Activated CD8-positive, alpha-beta memory T cell treated with anti-CD3 and anti-CD28 coated beads, Interleukin-2, amount 50 U/mL, for 48 hours (primary cell): ENCODE measurements at places on chromosomes 12 and 14.

GRCh38 chr14:54976316-54976715 lies 50.6 kb downstream of the WDHD1 start:
- no peak for DNase-seq

DNA sequence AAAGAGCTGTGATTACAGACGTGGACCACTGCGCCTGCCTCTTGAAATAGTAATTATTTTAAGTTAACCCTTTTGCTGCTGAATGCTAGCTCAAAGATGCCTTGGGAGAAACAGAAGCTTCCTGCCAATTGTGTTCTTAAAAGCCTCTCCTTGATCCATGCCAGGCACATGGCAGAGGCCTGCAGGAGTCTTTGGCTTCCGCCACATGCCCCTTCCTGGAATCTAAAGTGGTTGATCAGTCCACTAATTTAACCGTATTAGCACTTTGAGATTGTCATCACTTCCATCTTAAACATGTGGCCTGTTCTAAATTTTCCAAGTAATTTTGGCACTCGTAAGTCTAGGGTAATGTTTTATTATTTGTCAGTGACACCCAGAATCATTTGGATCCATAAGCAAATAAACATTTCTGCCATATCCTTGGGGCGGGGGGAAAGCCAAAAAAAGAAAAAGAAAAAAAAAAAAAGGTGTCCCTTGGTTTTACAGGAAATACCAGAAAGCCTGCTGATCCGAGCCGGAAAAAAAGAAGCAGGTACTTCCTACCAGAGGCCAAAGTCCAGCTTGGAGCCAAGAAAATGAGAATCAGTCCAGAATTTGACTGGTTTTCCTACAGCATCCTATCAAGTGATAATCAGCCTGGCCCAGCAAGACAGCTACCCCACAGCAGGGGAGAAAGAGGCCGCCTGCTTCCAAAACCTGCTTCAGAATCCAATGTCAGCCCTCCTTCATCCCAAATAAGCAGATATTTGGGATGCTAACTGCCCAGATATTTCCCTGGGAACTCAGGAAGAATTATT lies 104.8 kb downstream of the KCNK10 start:
- no peak for DNase-seq

DNA sequence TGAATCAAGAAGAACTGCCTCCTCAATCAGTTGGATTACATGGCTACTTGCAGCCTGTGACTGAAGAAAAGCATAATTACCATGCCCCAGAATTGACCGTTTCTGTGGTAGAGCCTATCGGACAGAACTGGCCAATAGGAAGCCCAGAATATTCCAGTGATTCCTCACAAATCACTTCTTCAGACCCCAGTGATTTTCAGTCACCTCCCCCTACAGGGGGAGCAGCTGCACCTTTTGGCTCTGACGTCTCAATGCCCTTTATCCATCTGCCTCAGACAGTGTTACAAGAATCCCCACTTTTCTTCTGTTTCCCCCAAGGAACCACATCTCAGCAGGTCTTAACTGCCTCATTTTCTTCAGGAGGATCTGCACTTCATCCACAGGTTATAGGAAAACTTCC lies 80.8 kb downstream of the RAD52 start:
- DNase-seq: no peak

DNA sequence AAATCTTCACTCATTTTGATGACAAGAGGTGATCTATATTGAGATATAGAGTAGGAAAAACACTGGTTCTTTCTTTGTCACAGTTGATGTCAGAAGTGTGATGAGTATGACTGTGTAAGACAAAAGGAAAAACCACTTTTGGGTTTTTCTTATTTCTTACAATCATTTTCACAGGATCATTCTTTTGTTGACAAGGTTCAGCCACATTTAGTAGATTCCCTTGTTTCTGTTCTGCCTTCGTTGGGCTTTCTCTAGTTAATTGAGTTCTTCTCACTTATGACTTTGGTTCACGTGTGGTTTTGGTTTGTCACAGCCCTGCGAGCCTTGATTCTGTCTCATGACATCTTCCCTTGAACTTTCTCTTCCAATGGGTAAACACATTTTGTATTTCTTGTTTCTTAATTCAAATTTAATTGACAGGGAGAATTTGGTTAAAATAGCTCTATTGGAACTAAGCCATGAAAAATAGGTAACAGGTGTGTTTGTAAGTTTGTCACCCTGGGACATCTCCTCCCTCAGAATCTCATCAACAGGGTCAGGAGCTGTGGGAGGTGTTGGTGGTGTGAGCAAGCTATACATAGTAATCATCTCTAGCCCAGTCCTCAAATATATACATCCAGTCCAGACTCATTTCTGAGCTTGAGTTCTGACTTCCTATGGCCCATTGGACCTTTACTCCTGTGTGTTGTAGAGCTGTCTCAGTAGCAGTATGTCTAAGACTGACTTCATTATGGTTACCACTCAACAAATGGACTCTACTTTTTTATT lies 255.3 kb downstream of the BMP4 start:
- no peak for DNase-seq

DNA sequence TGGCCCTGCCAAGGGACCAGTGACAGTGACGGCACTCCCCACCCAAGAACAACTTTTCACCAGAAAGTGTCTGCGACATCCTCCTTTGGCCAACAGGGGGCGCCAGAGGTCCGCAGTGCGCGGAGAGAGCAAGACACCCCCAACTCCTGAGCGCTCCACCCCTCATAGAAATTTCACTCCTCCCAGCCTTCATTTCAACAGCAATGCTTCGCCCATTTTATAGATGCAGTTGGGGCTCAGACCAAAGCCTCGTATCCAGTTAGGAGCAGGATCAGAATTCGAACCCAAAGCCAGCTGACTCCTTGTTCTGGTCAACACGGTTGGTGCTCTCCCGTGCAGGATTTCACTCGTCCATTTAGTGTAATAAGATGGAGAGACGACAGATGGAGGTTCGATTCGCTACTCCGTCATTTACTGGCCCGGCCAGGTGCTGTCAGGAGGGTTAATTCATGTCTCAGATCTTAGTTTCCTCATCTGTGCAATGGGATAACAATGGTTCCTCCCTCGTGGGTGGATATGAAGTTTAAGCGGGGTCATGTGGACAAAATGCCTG lies 2.4 kb upstream of the POP5 start:
- peak; percentile 98 for DNase-seq
